ENCODE measurements at places on chromosomes 12 and 14.

- no peak for DNase-seq
These were observed at the start of gene CLEC2D for GRCh38 chr12:9669534-9669933. CLEC2D (plus strand) TSS chr12:9669713; CDS start chr12:9669735, 22 bp downstream.

DNA sequence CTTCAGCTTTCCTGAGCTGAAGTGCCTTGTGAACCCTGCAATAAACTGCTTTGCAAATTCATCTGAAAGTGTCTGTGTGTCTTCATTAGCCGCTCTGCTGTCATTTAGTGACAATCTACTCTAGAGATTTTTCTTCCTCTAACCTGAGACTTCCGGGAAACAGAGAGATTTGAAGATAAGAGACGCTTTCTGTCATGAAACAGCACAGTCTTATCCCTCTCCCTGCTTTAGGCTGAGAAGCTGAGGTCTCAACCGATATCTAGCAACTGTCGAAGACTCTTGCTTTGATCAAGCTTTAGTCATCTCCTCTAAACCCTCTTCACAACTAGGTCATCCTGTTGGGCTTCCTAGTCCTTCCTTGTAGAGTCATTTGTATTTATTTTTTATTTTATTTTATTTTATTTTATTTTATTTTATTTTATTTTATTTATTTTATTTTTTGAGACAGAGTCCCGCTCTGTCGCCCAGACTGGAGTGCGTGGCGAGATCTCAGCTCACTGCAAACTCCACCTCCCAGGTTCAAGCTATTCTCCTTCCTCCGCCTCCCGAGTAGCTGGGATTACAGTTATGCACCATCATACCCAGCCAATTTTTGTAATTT, 1.2 kb downstream of the RNASE2 start:
- no peak for DNase-seq

GRCh38 chr12:130423136-130423535, 85.4 kb downstream of the PIWIL1 start:
- DNase-seq, result no peak

DNA sequence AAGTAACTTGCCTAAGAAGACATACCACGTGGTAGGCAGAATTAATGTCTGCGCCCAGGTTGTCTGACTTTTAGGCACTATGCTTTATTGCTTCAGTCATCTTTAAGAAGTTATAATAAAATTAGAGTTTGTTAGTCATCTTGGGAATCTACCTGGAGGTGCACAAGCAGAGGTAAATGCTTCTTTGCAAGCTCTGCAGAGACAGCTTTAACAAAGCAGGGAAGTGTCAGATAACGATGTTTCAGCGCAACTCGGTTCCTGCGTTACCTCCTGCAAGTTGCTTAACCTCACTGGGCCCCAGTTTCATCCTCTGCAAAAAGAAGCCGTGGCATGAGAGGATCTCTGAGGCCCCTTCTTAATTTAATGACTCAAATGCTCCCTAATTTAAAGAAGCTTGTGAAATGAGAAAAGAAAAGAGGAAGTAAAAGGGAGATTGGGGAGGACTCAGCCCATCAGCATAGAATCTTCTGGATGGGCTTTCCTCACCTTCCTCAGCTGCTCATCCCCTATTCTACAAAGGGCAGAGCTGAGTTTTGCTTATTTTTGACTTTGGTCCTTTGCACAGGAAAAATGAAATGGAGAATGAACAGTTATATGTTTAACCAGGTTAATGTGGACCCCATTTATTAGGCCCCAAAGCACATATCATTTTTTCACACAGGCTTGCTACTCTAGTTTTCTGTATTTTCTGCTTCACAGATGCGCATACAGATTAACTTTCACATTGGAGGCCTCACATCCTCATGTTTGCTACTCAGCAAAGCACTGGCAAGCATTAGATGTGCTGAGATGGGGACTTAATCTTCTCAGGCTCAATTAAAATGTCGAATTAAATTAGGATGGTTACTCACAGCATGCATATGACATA, 5.1 kb downstream of the ARHGDIB start:
- no peak for DNase-seq

GRCh38 chr12:53803194-53803593, 51.4 kb upstream of the CISTR start:
- DNase-seq, result no peak

GRCh38 chr14:102221026-102221425, 81.3 kb downstream of the WDR20 start:
- DNase-seq, result no peak

- DNase-seq, result no peak
These were observed at the start of gene TCL1A for GRCh38 chr14:95713596-95714371. TCL1A (minus strand) TSS chr14:95714125; CDS start chr14:95714066, 59 bp downstream.

DNA sequence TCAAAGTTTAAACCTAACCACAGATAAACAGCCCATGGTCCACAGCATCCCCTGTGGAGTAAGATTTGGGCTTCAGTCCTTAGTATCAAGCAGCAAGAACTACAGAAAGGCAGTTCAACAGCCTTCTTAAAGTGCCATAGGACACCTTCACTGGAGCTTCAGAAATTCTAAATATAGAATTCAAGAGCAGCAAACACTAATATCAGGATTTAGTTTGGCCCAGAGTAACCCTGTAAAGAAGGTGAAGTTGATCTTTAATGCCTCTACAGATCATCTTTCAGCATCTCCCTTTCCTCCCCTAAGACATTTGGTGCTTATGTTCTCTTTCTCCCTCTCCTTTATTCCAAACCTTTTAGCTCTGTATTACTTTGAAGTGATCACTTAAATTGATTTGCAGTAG, 59.5 kb upstream of the ARHGAP5 start:
- no peak for DNase-seq

Measured in amniotic stem cell (primary cell).